ENCODE measurements at places on chromosomes 11 and 22.
A peak's percentile ranks its signal among the peaks of the same experiment; 100 is the strongest.

DNA sequence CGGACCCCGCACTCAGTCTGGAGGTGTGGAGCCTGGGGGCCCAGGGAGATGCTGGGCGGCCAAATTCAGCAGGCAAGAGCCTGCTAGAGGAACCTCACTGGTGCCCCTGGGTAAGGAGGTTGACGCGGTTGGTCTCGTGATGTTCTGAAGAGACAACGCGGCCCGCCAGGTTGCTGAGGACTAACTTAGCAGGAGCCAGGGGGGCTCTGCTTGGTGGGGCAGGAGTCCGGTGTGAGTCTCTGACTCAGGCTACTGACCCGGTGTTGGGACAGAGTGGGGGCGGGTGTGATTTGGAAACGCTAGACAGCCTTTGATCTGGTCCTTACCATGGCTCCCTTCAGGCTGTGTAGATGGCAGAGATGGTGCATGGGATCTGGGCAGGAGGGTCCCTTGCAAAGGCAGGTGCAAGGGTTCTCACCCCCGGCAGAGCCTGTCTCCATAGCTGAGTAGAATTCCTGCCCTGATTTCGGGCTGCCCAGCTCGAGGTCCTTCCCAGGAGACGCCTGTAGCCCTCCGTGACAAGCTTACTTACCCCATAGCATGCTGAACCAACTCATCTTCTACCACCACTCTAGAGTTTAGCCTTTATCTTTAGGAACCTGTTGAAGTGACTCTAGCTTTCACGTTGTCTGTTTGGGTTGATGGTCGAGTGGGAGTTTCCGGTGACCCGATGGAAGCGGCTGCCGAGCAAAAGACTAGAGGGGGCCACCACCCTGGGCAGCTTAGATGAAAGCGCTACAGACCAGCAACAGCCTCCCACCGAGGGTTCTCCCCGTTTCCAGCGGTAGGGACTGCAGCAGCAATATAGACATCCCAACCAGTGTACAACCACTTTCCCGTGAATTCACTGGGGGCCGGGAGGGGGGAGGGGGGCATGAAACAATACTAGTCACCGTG lies 38.4 kb downstream of the KCNC1 start:
- DNase-seq = no peak

DNA sequence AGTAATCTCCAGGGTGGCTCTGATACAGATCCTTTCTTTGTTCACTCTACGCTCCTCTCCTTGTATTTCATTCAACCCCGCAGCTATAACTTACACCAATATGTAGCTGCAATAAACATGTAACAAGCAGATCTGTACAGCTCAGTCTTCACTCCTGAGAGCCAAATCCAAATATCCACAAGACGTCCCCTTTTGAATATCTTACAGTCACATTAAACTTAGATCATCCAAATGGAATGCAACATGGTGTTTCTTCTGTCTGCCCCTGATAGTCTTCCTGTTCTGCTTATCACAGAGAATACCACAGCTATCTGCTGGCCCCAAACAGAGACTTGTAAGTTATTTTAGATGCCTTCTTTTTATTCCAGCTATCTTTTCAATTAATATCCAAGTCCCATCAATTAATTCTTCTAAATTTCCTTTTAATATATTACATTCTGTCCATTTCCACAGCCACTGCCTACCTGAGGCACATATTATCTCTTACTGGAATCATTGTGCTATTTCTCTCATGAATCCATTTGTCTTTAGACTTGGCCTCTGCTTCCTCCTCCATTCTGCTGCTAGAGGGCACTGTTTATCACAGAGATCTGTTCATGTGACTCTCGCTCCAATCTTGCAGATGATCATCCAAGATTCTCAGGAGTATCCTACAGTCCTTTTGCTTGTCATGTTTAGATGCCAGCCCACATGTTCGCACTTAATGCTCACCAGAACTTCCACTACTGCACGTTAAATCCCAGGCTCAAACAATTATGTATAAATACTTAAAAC lies 908.6 kb downstream of the NTM start:
- peak; percentile 29 for DNase-seq

GRCh38 chr11:2507212-2507901 lies 62.5 kb downstream of the KCNQ1 start:
- DNase-seq = no peak

DNA sequence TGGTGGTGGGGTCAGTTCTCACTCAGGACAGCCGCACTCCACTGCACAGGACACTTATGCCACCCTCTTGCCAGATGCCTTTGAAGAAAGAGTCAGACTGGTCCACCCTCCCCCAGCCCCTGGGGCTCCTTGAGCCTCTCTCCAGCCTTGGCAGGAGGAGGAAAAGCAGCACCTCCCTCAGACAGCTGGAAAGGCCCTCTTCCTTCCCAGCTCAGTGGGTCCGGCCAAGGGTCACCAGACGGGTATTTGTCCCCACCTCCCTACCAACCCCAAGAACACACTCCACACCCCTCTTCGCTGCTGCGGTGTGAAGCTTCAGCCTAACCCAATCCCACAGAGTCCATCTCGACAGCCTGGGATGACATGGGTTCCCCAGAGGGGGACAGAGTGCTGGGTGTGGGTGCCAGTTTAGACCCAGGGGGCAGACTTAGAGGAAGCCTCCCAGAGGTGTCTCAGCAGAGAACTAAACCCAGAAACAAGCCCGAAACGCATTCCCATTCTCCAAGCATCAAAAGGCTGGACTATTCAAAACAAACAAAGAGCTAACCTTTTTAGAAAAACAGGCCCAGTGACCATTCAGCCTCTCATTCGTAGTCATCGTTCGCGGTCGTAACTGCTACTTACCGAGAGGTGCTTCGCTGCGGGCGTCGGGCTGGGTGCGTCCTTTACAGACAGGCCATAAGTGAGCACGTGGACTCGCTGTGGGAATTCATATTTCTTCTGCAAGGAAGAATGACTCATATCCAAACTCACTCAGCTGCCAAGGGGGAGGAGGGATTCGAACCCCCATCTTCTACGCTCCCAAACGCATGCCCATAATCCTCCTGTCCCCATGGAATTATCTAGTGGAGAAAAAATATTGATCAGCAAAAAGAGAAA lies 57.5 kb upstream of the ANO1 start:
- DNase-seq = no peak

- peak; percentile 12 for DNase-seq
Observed at GRCh38 chr22:17639247-17639741, 737 bp downstream of the BCL2L13 start.

- DNase-seq = no peak
Observed at GRCh38 chr11:65297026-65297672, 17.5 kb upstream of the CDC42EP2 start.

DNA sequence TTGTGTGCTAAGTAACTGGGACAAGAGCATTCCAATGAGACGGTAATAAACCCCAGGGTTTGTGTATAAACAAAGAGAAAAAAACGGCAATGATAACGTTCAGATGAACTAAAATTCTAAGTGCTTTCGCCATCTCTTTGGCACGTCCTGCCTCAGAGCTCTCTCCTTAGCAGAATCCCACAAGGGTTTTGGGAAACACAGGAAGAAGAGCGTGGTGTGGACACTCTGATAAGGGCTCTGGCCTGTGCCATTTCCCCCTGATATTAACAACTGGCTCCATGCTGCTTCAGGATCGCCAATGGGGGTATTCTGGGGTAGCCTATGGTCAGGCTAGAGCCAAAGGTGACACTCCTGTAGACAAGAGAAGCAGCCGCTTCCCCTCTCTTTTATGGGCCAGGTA lies 18.4 kb downstream of the ABCC8 start:
- DNase-seq = no peak

- no peak for DNase-seq
Observed at GRCh38 chr11:9273376-9274336, 8.5 kb upstream of the DENND5A start.

GRCh38 chr11:107834995-107835394 lies 23.6 kb downstream of the SLC35F2 start:
- no peak for DNase-seq

DNA sequence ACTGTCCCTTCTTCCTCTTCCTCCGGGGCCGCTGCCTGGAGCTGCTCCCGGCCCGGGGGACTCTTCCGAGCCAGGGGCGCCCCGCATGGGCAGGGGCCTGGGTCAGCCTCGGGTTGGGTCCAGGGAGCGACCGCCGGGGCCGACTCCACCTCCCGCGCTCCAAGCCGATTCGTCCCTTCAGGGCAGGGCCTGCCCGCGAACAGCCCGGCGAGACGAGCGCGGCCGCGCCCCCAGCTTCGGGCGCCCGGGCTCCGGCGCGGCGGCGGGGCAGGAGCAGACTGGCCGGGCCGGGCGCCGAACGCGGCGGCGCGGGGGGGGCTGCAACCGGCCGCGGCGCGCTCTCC lies at the start of gene LARGE1:
LARGE1 (minus strand) TSS at position 280 of the 344 bp plus-strand sequence.
- peak; percentile 27 for DNase-seq

GRCh38 chr11:73350908-73351636 lies 25.1 kb upstream of the RELT start:
- DNase-seq = peak; percentile 50

DNA sequence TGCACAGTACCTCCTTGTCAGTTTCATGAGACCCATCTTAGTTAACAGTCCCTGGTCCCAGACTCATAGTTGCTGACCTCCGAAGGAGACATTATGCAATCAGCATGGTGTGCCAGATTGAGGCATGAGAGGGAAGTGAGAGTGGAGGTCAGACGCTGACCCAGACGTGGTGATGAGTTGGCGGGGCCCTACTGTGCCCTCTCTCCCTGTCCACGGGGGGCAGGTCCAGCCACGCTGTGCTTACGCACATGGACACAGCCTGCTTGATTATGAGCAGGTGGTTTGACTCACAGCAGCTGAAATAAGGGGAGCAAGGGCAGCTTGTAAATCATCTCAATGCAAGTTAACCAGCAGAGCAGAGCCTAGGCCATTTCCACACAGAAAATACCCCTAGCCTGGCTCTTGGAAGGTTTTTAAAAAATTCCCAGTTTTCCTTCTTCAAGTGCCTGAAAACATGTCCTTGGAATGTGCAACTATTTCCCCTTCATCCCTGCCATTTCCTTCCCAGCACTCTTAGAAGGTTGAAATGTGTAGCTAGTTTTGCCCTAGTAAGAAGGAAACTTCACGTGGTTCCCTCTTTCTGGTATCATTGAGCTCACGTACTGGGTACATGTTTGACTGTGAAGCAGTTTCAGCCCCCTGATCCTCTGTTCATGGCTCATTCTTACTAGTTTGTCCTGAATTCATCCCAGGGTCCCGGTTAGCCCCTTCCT lies 122.6 kb upstream of the SORL1-AS1 start:
- DNase-seq = no peak

DNA sequence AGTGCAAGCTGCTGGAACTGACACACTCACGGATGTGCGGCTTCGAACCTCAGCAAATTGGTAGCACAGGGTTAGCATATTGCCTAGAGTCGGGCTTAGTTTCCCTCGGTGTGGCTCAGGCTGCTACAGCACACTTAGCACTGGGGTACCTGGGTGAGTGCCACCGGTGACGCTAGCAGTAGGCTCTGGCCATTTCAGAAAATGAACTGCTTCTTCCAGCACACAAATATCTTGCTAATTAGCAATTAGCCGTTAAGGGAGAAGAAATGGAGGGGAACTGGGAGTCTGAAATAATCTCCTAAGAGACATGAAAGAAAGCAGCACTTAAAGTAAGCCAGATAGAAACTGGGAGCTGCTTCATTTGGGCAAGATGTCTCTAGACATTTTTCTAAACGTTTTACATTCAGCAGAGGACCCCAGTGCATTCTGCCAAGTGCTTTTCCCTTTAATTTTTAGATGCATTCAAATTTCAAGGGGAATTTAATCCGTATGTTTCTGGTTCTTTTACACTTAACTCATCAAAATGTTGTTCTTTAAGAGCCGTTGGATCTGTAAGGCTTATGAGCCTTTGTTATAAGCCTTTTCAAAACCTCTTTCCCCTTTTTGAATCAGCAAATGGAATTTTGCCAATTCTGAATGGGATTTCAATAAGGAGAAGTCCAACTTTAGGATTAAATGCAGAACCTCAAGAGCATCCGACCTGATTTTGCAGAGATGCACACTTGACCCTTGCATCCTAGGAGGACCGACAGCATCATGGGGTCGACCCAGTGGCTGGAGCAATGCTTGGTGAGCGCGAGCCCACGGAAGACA lies 708.1 kb downstream of the NTM start:
- no peak for DNase-seq

DNA sequence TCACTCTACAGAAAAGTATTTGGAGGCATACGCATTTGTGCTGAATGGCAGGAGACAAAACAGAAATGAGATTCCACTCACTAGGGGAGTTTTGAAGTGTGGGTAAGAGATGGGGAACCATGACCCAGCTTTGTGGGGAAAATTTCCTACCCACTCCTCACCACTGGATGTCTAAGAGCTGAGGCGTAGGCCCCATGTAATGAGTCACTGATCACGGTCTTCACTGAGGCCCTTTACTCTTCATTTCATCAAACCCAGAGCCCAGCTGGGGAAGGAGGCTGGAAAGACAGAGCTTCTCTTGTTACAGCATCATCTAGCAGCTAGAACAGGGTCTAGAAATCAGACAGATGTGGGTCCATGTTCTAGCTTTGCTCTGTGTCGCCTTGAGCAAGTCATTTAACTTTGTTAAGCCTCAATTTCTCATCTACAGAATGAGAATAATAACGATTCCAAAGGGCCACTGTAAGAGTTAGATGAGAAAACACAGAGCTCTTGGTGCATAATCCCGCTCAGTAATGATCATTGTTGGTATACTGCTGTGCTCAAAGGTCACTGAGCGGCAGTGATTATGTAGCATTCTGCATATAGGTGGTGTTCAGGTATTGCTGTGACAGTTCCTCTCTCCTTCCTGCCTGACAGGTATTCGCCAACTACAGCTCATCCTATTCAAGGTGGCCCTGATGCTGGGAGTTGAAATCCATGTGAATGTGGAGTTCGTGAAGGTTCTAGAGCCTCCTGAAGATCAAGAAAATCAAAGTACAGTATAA lies 97.2 kb downstream of the MICAL2 start:
- no peak for DNase-seq

DNA sequence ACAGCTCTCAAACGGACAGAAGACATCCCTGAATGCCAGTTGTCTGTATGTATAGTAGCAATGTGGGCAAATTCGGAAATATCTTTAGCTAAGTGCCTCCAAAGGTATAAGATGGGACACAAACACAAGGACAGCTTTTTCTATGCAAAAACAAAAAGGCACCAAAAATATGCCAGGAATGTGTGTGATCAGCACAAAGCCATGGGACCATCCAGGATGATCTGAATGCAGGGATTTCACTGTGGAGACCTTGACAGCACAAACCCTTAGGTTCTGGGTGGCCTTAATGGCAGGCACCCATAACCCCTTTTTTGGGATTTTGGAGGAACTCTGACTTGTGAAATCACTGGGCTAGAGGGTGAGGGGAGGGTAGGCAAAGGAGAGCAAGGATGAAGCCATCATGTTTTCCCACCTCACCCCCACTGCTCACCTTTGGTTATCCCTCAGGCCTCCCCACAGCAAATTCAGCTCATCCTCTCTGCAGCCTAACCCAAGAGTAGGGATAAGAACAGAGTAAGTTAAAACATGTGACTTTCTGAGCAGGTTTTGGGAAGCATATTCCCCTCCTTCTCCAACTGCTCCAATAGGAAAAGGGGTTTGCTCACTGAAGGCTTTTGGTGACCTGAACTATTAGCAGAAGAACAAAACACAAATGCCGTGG lies 154.6 kb downstream of the SNX19 start:
- DNase-seq = no peak

- DNase-seq = no peak
Observed at GRCh38 chr22:29797351-29797750, 30.2 kb downstream of the UQCR10 start.

GRCh38 chr11:125918140-125918840 lies 14.0 kb downstream of the DDX25 start:
- DNase-seq = no peak

- no peak for DNase-seq
Observed at GRCh38 chr11:64833509-64833908, 10.9 kb downstream of the CDC42BPG start.

GRCh38 chr11:79807506-79807905 lies 366.7 kb upstream of the TENM4 start:
- DNase-seq = no peak

GRCh38 chr11:87020336-87020735 lies 17.4 kb upstream of the TMEM135 start:
- DNase-seq = no peak

GRCh38 chr11:12179019-12179418 lies 68.6 kb downstream of the MICAL2 start:
- no peak for DNase-seq
